Right forelimb (tissue), 1 donor: ENCODE measurements at places on chromosomes 11 and 22.
A peak's percentile ranks its signal among the peaks of the same experiment; 100 is the strongest.

GRCh38 chr22:24952837-24953383 is 394 bp downstream of the KIAA1671 start:
- DNase-seq = peak; percentile 50

GRCh38 chr11:69877235-69877634 is 58.0 kb upstream of the FGF3 start:
- DNase-seq = no peak

- peak; percentile 76 for DNase-seq
Observed at GRCh38 chr11:69888483-69889181, 69.4 kb upstream of the FGF3 start.

GRCh38 chr11:63639199-63639832 is 25.1 kb upstream of the PLAAT3 start:
- DNase-seq = no peak

DNA sequence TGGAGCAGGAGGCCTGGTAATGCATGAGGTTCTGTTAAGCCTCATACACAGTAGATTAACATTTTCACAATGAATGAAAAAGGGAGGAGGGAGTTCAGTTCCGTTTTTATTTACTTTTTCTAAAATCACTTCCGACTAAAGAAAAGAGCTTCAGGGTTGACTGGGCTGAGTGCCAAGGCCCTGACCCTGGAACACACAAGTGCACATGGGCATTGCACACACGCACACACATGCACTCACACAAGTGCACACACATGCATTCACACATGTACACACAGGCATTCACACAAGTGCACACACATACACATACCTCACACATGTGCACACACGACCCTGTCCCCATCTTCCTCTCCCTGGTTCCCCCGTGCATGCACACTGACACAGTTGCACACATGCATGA is 303.3 kb downstream of the BRD1 start:
- no peak for DNase-seq

GRCh38 chr11:9626496-9627394 is 37.1 kb upstream of the SWAP70 start:
- DNase-seq = no peak

DNA sequence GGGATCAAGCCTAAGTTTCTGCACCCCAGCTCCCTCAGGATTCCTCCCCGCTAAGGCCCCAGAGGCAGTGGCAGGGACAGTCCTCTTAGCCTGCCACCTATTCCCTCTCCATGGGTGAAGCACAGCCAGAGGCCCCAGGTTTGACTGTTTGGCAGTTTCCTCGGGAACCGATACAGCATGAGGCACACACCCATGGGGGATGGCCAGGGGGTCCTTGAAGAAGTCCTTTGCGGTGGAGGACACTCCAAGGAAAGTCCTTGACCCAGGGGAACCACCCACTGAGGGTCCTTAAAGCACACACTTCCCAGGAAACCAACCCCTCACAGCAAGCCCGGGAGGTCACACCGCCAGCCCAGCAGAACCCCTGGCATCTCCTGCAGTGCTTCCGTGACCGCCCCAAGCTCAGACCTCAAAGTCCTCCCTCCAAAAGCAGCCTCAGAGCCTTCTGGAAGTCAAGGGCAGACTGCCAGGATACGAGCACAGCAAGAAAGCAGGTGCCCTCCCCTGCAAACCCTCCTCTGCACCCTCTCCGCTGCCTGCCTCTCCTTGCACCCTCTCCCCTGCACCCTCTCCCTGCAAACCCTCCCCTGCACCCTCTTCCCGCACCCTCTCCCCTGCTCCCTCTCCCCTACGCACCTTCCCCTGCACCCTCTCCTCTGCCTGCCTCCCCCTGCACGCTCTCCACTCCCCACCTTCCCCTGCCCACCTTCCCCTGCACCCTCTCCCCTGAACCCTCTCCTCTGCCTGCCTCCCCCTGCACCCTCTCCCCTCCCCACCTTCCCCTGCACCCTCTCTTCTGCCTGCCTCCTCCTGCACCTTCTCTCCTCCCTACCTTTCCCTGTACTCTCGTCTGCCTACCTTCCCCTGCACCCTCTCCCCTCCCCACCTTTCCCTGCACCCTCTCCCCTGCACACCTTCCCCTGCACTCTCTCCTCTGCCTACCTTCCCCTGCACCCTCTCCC is 1.4 kb downstream of the SIGIRR start:
- no peak for DNase-seq

GRCh38 chr22:18119409-18120110 is 9.0 kb downstream of the TUBA8 start:
- no peak for DNase-seq

DNA sequence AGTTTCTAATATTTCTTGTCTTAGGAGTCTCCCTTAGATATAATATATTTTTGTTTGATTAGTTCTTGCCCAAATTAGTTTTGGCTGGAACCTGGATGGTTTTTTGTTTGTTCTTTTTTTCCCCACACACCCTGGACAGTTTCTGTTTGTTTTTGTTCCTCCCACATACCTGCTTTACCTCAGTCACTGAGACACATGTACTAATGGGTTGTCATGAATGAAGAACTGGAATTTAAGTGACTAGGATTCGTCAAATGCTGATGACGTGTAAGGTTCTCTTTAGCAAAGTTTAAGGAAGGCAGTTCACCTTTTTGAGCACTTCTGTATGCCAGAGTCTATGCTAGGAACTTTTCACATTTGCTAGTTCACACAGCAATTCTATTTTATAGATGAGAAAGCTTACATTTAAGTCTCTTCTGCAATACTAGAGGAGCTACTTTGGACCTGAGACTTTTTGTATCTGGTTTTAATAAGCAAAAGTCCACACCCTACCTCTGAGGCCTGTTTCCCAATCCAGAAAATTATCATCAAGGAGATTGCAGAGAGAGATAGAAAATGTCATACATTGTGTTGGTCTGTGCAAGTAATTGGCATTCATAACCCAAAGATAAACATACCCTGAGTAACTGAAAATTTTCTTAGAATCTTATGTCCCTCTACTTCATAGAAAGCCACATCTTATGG is 86.7 kb upstream of the RAB1B start:
- no peak for DNase-seq

DNA sequence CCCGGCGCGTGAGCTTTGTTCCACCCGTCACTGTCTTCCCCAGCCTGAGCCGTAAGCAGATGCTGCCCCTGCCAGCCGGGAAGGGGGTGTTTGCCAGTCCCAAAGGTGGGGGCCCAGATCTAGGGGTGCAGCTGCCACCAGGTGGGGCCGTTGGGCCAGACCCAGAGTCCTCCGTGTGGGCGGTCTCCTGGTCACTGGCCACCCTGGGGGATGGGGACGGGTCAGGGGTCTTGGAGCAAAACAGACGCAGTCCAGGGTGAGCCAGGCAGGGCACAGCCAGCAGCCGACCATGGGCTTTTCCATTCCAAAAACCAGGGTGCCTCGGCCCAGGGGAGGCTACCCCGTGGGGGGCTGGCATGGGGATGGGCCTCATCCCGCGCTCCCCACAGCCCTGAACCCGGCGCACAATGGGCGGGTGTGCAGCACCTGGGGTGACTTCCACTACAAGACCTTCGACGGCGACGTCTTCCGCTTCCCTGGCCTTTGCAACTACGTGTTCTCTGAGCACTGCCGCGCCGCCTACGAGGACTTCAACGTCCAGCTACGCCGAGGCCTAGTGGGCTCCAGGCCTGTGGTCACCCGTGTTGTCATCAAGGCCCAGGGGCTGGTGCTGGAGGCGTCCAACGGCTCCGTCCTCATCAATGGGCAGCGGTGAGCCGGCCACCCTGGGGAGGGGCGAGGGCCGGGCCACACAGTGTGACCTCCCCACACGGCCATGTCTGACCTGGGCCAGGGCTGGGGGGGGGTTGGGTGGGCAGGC is 3.5 kb downstream of the MUC5B start:
- DNase-seq = peak; percentile 35

- DNase-seq = no peak
Observed at GRCh38 chr11:46669711-46670139, 30.7 kb downstream of the ARHGAP1 start.
